Brain microvascular endothelial cell (primary cell): ENCODE measurements at places on chromosomes 5 and 9.

- no peak for DNase-seq
Measured at GRCh38 chr5:135059000-135059923, 25.2 kb upstream of the PITX1 start.

- DNase-seq: peak; percentile 52
Measured at GRCh38 chr9:133147412-133148198, 16.1 kb downstream of the GBGT1 start.

- DNase-seq: peak; percentile 92
Measured at GRCh38 chr9:35905912-35906679, at the start of gene HRCT1. Gene HRCT1, plus strand, starts transcription at chr9:35906202. Its CDS starts 86 bp downstream, at chr9:35906288.

DNA sequence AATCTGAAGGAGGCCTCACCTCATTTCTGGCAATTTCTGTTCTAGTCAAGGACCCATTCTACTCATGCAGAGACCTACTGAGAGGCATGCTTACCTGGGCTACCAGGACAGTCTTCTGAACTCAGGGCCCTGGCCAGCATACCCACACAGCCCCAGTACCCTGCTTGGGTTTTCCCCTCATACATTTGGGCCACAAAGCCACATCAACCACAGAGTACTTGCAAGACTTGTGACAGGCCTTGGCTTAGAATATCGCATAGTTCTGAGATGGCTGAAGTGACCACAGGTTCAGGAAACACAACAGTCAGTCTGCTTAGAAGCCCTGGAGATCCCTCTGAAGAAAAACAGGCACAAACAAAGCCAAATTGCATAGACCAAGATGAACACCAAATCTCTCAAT lies 758.8 kb upstream of the CDH9 start:
- no peak for DNase-seq

- DNase-seq: peak; percentile 61
Measured at GRCh38 chr5:134851307-134851923, 5.6 kb downstream of the C5orf24 start.

GRCh38 chr9:18683851-18684250 lies 209.9 kb downstream of the ADAMTSL1 start:
- DNase-seq: no peak

DNA sequence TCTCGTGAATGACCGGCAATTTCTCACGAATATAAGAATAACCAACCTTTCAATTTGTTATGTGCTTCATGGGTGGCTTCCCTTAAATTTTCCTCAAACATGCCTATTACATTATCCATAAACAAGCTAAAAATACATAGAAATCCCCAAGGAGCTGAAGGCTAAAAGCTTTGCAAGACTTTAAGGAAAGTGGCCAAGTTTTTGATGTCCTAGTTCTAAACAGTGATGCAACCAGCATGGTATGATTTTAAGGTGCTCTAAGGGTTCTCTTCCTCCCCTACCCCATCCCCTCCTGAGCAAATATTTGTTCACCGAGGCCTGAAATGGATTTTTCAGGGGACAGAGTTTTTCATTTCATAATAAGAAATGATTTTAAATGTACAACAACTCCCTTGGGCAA lies 79.8 kb downstream of the RGS7BP start:
- no peak for DNase-seq

DNA sequence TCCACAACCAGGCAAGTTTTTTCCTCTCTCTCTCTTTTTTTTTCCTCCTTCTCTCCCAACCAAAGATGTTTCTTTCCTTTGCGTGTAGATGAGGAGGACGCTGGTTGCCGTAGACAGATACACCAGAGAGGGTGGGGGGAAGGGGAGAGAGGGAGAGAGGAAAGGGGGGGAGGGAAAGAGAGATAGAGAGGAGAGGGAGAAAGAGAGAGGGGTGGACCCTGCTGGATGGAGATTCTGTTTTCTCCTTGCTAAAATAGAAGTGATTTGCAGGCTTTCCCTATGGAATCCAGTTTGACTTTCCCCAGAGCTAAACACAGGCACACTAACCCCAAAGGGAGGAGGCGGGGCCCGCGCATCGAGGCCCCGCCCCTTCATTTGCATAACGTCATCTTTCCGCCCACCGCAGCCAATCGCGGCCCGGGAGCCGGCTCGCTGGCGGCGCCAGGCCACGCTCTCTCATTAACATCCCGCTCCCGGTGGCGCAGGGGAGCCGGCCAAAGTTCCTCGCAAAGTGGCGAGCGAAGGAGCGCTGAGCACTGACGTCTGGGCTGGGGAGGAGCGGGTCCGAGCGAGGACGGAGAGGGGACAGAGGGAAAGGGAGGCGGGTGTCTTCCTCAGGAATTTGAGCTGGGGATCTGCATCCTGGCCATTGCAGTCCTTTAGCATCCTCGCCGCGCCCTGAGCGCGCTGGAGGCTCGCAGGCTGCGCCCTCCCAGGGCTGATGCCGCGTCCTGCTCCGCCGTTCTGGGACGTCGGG lies 487 bp upstream of the EBF1 start:
- peak; percentile 91 for DNase-seq

DNA sequence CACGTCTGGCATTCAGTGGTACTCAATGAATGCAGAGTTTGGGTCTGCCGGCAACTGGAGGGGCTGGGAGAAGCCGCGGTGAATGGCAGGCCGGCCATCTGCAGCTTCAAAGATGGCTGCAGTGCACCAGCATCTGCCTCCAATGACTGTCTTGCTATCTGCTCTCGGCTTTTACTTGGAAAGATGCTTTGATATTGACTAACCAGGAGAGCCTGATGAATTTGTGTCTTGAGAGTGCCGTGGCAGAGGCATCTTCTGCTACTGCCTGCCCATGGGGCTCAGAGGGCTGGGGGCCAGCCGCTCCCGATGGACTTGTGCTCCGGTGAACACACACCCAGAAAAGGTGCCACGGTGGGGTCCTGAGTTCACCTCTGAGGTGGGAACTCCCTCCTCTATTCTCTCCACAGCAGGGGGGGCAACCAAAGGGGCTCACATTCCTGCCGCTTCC lies 164.5 kb downstream of the COL23A1 start:
- DNase-seq: no peak

- no peak for DNase-seq
Measured at GRCh38 chr5:156201788-156202403, 125.1 kb upstream of the SGCD start.

DNA sequence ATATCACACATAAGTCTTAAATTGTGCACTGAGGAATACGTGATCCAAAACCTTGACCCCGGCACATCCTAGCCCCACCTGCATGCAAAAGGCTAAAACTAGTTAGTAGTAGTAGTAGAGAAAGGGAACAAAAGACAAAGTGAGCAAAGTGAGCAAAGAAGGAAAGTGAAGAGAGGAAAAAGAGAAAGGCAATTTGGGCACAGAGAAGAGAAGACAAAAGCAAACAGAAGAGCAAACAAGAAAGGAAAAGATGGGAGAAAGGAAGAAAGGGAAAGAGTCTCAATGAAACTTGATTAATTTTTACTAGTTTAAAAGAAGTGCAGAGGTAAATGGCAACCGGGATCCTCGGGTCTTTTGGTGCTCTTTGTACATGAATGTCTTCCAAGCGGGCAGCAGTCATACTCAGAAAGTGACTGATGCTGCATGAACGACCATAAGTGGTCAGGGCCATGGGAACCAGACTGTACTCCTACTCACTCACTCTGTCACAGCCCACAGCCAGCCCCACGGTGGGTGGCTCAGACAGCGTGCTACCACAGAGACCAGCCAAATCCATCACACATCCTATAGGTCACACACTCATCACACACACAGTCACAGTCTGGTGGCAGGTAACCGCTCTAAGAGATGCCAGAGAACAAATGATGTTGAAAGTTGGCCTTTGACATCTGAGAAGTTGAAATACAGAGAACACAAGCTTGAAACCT lies 203.9 kb downstream of the FBN2 start:
- DNase-seq: no peak

DNA sequence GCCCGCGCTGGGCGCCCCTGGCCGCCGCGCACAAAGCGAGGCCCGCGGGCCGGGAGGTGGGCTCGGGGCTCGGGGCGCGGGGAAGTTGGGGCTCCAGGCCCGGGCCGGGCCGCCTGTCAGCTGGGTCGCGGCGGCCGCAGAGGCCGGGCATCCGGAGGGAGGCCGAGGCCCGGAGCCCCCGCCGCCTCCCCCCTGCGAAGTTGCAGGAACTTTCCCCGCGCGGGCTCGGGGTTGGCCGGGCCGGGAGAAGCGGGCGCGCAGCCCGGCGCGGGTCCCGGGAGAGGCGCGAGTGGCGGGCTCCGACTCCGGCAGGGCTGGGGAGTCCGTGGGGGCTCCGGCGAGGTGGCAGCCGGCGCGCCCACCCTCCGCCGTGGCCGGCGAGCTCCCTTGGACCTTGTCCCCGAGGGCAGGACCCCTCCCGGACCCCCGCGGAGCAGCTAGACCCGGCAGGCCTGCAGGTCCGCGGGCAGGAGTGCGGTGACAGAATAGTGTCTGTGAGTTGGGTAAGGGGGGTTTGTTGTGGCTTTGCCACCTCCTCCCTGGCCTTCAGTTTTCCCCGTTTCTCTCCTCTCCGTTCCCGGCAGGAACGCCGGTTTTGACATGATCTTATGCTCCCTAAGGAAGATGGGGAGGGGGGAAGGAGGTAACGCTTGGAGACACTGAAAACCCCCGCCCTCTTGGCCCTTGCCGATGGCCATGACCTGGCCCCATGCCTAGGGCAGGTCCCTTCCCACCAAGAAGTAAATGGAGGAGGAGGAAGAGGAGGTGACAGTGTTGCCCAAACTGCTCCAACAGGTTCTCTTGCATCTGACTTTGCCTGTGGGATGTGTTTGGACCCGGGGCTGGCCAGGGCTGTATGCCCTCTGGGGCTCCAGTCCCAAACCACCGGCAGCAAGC lies 942 bp downstream of the PHF2 start:
- no peak for DNase-seq

DNA sequence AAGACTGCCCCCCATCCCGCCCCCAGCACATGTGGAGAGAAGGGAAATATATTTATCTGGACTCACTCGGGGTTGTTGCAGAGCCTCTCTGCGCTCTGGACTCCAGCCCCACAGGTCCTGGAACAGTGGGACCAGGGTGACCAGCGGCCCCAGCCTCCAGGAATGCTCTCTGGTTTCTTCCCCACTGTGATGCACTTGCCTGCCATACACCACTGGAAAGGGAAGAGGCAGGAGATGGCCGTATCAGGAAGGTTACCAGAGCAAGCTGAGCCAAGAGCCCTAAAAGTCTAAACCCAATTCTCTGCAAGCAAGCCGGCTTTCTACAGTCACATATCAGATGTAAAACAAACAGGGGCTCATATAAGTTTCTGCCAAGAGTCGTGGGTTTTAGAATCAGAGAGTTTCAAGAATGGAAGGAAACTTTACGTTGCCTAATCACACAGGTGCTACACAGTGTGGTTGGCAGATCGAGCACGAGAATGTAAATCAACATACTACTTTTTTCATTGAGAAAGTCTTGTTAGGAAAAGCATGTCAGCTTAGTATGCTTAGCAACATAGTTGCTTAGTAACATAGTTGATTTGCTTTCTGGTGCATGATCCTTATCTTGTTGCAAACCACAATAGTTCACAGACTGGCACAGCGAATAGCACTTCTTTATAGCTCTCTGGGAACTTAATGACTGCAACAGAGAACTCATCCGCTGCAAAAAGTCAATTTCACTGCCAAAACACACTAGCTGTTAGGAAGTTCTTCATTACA lies 201.2 kb downstream of the TARS1 start:
- DNase-seq: peak; percentile 86

GRCh38 chr5:44935262-44935661 lies 126.5 kb downstream of the MRPS30 start:
- DNase-seq: no peak

DNA sequence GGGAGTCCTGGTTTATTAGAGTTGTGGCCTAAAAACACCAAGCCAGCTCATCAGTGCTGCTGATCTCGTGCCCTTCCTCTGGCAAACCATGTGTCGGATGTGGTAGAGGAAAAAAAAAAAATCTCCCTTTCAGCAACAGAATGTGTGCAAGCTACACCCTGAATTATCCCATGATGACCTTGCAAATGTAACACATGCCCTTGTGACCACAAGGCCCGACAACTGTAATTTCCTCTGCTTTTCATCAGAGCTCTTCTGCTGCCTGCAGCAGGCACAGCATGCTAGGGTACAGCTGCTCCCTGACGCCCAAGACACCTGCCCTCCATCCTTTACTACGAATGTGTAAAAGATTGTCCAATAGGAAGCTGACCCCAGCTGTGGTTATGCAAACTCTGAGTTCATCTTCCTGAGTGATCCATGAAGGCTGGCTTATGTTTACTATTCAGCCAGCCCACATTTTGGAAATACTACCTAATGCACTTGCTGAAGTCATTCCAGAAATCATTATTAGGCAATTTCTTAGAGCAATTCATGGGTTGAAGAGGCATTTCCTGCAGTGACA lies 14.6 kb upstream of the BNC2 start:
- no peak for DNase-seq

DNA sequence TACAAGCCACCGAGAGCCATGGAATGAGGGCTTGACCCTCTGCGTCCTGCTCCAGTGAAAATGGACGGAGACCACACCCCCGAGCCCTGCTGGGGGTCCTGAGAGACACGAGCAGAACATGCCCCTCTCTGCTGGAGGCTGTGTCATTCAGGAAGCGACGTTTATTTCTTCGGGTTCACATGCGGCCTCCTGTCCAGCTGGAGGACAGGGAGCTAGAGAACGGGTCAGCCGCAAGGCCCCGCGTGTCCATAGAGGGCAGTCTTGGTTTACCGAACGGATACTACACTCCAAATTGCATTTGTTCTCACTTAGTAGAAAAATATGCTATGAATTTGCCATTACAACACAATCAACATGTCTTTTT lies 36.1 kb downstream of the MRPL36 start:
- DNase-seq: peak; percentile 71

- peak; percentile 10 for DNase-seq
Measured at GRCh38 chr5:41925555-41925951, 472 bp downstream of the FBXO4 start.

DNA sequence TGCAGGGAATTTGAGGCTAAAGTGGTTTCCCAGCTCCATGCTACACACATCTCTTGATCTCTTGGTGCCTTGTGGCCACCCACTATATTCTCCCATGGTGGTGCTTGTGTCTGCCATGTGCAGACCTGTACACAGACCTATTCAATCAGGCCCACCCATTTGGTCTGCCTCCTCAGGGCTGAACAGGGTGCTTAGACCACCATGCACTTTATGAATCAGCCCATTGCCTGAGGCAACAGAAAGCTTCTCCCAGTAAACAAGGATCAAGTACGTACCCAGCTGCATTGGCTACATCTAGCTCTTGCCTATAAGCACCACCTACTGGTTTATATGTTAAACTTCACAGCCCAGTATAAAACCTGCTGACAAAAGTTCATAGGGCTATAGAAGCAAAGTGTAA lies 664.3 kb upstream of the EDIL3 start:
- DNase-seq: peak; percentile 55

DNA sequence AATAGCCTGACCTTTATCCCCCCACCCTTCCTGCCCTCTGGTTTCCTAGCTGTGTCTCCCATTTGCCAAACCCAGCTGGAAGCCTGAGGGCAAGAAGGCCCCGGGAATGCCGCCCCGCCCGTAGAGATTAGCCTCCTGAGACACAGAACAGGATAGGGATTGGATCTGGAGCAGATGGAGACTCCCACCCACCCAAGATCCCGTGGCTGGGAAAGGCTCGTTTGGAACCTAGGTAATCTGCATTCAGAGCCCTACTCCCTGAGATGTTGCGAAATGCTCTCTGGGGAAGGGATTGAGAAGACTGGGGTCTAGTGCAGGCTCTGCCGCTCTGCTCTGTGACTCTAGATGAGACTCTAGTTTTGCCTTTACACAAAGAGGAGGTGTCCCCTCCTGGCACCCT lies 10.9 kb downstream of the AQP3 start:
- no peak for DNase-seq
